ENCODE measurements at places on chromosomes 3 and 15.

- DNase-seq, result no peak
- H3K27ac ChIP-seq, result no peak overlapping the region
- no peaks in the 10 kb centered on the region for H3K36me3 ChIP-seq
- H3K27me3 ChIP-seq, result peaks cover 1% of the 10 kb centered on the region
Measured at GRCh38 chr3:23198801-23199200, 4.3 kb upstream of the UBE2E2 start.

DNA sequence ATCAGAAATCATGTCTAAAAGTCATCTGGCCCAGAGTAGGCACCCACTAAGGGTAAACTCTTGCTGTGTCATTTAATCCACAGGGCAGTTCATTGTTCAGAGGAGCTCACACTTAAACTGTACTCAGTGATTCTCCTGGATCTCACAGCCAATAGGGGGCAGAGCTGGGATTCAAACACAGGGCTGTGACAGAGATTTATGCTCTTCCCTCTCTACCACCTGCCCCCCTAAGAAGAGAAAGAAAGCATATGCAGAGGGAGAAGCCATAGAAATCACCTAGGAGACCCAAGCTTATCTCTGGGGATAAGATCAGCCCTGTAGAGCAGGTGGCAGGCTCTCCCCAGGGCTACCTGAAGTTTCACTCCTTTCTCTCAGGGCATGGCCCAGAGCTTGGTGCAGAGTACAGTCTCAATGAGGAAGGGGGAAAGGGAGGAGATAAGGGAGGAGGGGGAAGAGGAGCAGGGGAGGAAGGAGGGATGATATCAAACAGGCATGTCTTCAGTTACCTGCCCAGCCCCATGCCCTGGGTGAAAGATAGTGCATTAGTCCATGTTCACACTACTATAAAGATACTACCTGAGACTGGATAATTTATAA lies 51.8 kb upstream of the ADPGK start:
- no peaks in the 10 kb centered on the region for H3K4me1 ChIP-seq
- no peak overlapping the region for H3K4me3 ChIP-seq
- H3K36me3 ChIP-seq, result no peaks in the 10 kb centered on the region
- peaks cover 23% of the 10 kb centered on the region for H3K27me3 ChIP-seq
- DNase-seq, result no peak

- H3K36me3 ChIP-seq, result no peaks in the 10 kb centered on the region
- no peak overlapping the region for H3K4me3 ChIP-seq
- no peaks in the 10 kb centered on the region for H3K27me3 ChIP-seq
- no peak for DNase-seq
- H3K27ac ChIP-seq, result no peak overlapping the region
Measured at GRCh38 chr3:152564459-152564858, 270.5 kb upstream of the P2RY1 start.

GRCh38 chr3:49339581-49339940 lies 292 bp downstream of the USP4 start:
- H3K4me1 ChIP-seq, result peaks cover 26% of the 10 kb centered on the region
- H3K27me3 ChIP-seq, result no peaks in the 10 kb centered on the region

DNA sequence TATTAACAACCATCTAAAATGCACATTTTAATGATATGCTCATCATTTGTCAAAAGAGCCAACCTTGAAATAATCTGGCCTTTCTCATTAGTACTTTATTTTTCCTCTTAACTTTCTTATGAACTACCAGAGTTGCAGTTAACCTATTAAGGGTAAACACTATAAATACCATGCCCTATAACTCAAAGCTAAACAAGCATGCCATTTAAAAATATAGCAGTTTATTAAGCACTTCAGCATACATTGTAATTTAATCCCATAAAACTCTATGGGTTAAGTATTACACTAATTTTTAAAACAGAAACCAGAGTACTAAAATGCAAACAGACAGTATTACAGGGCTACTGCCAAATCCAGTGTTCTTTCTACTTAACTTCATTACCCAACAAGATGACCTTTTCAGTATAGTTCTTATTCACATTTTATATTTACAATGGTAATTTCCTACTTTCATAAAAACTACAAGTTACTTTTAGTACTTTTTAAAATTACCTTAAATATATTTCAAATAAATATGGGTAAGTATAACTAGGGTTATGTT lies 11.8 kb downstream of the NPTN start:
- DNase-seq, result no peak
- H3K27ac ChIP-seq, result no peak overlapping the region
- peaks cover 82% of the 10 kb centered on the region for H3K4me1 ChIP-seq

GRCh38 chr3:120683213-120683612 lies 1.2 kb upstream of the HGD start:
- no peaks in the 10 kb centered on the region for H3K36me3 ChIP-seq
- no peak for DNase-seq
- peaks cover 16% of the 10 kb centered on the region for H3K4me1 ChIP-seq
- H3K27me3 ChIP-seq, result no peaks in the 10 kb centered on the region
- H3K4me3 ChIP-seq, result no peak overlapping the region

DNA sequence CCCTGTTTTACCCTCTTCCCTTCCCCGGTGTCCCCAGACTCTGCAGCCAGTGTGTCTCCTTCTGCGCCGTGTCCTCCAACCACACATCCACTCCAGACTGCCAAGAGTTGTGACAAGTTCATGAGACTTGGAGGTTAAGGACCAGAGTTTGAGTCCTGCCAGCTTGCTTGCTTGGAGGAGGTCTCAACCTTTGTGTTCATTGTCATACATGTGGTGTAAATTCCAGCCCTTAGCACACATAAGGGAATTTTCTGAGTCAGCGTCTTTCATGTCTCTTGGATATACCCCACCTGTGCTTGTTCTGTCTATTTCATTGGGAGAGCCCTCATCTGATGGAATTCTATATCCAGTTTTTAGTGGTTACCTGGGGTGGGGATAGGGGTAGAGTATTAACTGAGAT lies 13.3 kb downstream of the CORO2B start:
- no peaks in the 10 kb centered on the region for H3K36me3 ChIP-seq
- H3K27ac ChIP-seq, result peak overlapping the region; percentile 78
- H3K4me1 ChIP-seq, result peaks cover 85% of the 10 kb centered on the region
- no peak overlapping the region for H3K4me3 ChIP-seq
- DNase-seq, result no peak
- H3K27me3 ChIP-seq, result no peaks in the 10 kb centered on the region

DNA sequence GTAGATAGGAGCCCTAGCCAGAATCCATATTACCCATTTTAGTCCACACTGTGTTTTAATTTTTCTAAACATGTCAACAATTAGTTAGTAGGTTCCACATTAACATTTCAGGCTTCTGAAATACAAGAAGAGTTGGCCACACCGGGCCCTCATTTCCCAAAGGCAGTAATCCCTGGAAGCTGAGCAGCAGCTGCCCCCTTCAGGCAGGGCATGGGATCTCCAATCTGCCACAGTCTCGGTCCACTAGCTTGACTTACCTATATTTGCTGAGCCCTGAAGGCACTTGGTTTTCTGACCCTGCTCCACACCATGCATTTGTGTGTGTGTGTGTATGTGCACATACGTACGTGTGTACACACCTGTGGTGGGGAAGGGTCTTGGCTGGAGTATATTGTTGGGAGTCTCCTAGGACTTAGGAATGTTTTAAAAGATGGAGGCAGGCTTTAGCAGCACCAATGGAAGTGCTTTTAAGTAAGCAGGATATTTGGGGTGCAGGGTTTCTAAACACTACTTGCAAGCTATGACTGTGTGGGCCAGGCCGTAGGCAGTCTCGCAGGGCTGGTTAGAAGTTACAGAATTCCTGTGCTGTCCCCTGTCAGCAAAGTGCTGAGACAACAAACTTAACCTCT lies 71.2 kb upstream of the SOX14 start:
- H3K27ac ChIP-seq, result no peak overlapping the region
- no peak overlapping the region for H3K4me3 ChIP-seq

DNA sequence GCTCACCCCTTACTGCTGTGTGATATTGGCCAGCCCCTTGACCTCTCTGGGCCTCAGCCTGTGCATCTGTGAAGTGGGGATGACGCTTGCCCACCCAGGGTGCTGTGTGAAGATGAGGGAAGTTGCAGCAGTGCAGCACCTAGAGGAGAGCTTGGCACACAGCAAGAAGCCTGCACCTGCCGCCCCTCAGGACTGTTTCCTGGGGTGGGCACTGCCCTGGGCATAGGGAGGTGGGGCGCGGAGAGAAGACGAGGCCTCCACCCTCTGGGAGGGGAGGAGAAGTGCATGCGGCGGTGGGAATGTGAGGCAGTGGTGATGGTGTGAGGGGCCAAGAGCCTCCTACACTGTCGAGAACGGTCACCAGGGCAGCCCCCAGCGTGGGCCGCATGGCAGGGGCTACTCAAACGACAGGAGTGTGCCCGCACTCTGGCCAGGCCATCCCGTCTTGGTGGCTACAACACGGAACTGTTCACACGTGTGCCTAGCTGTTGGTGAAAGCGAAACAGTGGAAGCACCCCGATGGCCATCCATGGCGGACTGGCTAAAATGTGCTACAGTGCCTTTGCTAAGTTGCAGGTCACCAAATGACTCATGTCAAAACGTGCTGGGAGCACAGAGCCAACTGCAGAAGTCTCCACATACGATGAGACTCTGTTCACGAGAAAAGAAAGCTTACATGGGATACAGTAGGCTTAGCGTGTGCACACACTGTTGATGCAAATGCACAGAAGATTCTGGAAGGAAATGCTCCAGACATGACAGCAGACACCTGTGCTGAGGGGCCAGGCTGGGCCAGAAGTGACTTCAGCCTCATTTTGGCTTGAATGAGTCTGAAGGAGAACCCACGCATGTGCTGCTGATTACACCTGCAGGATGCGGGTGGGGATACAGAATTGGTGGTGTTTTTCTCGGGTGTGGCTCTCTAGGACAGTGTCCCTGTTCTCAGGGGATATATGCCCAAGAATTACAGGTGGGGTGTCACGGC lies 40.4 kb upstream of the IQSEC1 start:
- no peak overlapping the region for H3K27ac ChIP-seq
- H3K36me3 ChIP-seq, result no peaks in the 10 kb centered on the region
- H3K4me3 ChIP-seq, result no peak overlapping the region
- DNase-seq, result peak; percentile 87
- no peaks in the 10 kb centered on the region for H3K4me1 ChIP-seq
- peaks cover 63% of the 10 kb centered on the region for H3K27me3 ChIP-seq

DNA sequence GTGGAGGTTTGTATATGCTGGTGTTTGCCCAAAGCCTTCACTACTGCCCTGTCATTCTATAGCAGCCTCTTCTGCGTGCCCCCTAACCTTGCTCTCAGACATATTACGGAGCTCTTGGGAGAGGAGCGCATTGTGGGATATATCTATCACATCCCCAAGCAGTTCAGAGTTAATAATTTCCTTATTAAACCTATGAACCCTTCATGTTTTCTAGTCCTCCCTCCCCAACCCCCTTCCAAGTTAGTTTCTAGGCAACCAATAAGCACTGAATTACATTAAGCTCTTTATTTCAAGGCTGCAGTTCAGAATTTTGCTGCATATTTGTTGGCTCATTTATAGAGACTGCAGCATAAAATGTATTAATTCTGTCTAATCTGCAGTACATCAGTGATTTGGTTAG lies 57.3 kb upstream of the GRM7 start:
- DNase-seq, result no peak
- H3K27me3 ChIP-seq, result peaks cover 2% of the 10 kb centered on the region
- no peaks in the 10 kb centered on the region for H3K4me1 ChIP-seq
- H3K36me3 ChIP-seq, result no peaks in the 10 kb centered on the region

DNA sequence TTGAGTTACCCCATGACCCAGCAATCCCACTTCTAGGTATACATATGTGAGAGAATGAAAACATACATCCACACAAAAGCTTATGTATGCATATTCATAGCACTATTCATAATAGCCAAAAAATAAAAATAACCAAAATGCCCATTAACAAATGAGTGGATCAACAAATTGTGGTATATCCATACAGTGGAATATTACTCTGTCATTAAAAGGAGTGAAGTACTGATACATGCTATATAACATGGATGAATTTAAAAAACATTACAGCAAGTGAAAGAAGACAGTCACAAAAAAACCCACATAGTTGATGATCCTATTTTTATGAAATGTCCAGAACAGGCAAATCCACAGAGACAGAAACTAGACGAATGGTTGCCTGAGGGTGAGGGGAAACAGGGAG lies 5.2 kb downstream of the C3orf20 start:
- no peaks in the 10 kb centered on the region for H3K36me3 ChIP-seq
- no peaks in the 10 kb centered on the region for H3K27me3 ChIP-seq
- no peaks in the 10 kb centered on the region for H3K4me1 ChIP-seq
- H3K4me3 ChIP-seq, result no peak overlapping the region
- DNase-seq, result no peak

GRCh38 chr3:137582484-137582883 lies 181.6 kb upstream of the SOX14 start:
- no peaks in the 10 kb centered on the region for H3K4me1 ChIP-seq
- no peak for DNase-seq
- H3K36me3 ChIP-seq, result no peaks in the 10 kb centered on the region
- no peak overlapping the region for H3K4me3 ChIP-seq
- H3K27ac ChIP-seq, result no peak overlapping the region

DNA sequence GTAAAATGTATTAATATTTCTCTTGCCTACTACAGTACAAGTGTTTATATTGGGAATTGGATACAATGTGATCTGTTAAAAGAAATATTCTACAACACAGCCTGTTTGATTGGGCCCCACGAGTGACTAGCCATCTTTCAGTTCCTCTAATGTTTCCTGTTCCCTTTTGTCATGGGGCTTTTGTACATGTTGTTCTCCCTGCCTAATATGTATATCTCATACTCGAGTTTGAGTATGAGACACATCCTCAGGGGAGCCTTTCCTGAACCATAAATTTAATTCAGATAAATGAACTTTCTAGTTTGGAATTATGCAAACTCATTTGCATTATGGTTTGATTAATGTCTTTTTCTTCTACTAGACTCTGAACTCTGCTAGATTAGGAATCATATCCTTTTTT lies 65.5 kb downstream of the MEF2A start:
- H3K4me1 ChIP-seq, result peaks cover 84% of the 10 kb centered on the region
- no peak for DNase-seq
- H3K27ac ChIP-seq, result peak overlapping the region; percentile 52

DNA sequence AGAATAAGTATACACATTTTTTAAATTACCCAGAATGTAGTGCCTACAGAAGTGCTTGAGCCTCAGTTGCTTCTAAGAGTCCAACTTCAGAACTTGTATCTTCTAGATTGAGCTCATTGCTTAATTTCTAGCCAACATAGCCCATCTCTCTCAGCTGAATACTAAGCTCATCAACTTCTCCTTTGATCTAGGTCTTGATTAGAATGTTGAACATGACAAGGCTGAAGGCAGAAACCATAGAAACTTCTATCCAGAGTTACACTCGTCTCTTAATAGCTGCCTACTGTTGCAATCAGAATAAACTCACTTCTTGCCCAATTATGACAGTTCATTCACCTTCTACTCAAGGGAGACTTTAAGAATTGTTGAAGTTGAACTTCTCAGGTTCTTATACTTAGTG lies 327.3 kb upstream of the THBS1 start:
- H3K36me3 ChIP-seq, result no peaks in the 10 kb centered on the region
- peaks cover 16% of the 10 kb centered on the region for H3K4me1 ChIP-seq
- H3K27ac ChIP-seq, result no peak overlapping the region

GRCh38 chr3:85574006-85574705 lies 615.4 kb downstream of the CADM2 start:
- H3K4me3 ChIP-seq, result no peak overlapping the region
- DNase-seq, result no peak
- H3K36me3 ChIP-seq, result no peaks in the 10 kb centered on the region
- peak overlapping the region; percentile 52 for H3K27ac ChIP-seq

- no peak overlapping the region for H3K4me3 ChIP-seq
- no peaks in the 10 kb centered on the region for H3K36me3 ChIP-seq
- no peak for DNase-seq
Measured at GRCh38 chr3:180700941-180701340, 21.7 kb upstream of the CCDC39 start.

GRCh38 chr3:160128056-160128455 lies 97.2 kb upstream of the C3orf80 start:
- no peak for DNase-seq
- peaks cover 47% of the 10 kb centered on the region for H3K4me1 ChIP-seq
- no peaks in the 10 kb centered on the region for H3K36me3 ChIP-seq
- H3K27ac ChIP-seq, result peak overlapping the region; percentile 80
- H3K4me3 ChIP-seq, result no peak overlapping the region
- no peaks in the 10 kb centered on the region for H3K27me3 ChIP-seq
